ENCODE measurements at places on chromosomes 7 and 10.

DNA sequence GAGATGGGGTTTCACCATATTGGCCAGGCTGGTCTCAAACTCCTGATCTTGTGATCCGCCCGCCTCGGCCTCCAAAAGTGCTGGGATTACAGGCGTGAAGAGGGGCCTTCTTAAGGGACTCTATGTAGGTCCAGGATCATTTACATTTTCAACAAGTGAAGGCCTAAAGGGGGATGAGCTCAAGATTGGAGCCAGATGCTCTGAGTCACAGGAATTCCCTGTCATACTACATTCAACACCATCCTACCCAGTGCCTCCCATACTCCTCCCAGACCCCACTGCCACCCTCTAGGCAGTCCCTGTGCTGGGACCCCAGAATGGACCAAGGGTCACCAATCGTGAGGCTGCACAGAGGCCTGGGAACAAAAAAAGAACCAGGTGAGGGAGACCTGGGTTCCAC, 29.9 kb downstream of the CYTH3 start:
- DNase-seq: no peak

GRCh38 chr10:80392250-80392649, 16.1 kb upstream of the PRXL2A start:
- DNase-seq: no peak

GRCh38 chr10:69413221-69413865, 3.4 kb downstream of the TACR2 start:
- peak; percentile 15 for DNase-seq

- DNase-seq: no peak
These were observed 98.3 kb upstream of the AGK start for GRCh38 chr7:141452911-141453310.

- DNase-seq: no peak
These were observed 117.1 kb downstream of the LCOR start for GRCh38 chr10:96949039-96949683.

DNA sequence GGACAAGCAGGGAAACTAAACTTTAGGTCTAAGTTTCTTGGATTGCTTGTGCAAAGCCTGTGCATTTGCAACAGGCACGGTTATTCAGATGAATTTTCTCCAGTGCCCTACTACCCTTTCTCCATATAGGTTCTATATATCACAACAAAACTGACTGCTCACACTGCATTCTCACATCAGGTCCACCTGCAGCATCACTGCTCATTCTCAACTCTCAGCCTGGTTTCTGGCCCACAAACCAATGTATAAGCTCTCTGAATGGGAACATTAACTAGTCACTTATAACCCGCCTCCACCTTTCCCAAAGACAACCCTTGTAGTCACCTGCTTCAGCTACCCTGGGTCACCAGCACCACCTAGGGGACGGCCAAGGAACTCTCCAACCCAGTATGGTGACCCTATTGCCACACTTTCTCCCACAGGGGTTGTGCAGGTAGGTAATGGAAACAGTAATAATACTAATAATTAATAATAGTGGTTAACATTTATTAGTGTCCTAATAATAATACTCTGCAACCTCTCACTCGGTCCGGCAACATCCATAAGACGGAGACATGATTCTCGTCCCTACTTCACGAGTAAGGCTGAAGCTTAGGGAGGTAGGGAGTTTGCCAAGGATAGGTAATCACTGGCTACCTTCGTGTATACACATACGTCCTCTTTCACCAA, 97.3 kb downstream of the CLEC2L start:
- DNase-seq: no peak

GRCh38 chr10:15067154-15067553, 21.4 kb downstream of the ACBD7 start:
- DNase-seq: no peak

DNA sequence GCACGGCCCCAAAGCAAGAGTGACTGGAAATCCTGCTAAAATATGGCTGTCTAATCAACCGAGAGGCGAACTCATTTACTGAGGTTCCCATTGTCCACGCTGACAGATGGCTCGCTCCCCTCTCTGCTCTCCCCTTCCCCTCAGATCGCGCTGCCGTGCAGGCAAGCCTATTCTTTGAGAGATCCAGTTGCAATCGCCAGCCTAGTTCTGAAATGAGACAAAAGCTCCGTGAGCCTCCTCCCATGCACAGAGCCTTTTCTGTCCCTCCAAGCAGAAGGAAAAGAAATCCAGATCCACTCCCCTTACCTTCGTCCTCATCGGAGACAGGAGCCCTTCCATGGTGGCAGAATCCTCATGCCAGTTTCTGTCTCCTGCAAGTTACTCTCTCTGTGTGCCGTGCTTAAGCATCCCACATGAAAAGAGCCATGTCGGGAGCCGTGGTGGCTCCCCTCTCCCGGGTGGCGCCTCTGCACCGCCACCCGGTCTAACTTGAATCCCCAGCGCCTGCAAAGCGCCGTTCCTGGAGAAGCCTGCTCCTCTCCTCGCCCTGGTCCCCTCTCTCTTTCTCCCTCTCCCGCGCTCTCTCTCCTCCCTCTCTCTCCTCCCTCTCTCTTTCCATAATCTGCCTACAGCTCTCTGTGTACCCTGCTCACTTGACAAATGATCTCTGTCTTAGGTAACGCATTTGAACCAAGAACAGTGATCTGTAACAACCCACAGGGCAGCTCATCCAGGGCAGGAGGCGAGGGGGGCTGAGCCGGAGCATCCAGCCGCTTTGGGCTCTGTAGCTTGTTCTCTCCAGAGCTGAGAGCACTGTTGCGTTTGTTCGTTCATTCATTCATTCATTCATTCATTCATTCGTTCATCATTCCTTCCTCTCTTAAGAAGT, 156.8 kb downstream of the FRMD4A start:
- no peak for DNase-seq

DNA sequence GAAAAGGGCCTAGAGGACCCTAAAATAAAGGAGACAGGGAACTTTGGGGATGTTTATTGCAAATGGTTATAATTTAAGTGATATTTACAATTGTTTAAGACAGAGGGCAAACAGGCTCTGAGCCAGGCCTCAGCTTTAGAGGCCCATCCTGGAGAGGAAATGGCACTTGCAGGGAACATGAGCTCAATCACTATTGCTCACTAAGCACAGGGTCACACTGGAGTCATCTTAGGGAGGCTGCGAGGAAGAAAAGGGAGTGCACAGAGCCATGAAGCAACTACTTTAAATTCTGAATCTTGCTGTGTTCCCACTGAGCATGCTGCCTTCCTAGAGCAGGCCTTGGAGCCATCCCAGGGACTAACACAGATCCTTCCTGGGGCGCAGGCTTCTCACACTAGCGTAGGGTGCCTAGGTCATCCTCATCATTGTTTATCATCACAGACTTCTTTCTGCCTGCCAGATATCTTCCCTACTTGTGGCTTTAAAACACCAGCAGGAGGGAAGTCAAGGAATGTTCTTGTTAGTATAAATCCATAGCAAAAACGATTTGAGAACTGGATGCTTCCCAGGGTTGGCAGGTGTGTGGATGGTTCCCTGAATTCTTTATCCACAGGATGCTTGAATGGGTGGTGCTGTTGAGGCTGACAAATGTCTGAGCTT, 12.7 kb upstream of the DNAJB12 start:
- DNase-seq: no peak

DNA sequence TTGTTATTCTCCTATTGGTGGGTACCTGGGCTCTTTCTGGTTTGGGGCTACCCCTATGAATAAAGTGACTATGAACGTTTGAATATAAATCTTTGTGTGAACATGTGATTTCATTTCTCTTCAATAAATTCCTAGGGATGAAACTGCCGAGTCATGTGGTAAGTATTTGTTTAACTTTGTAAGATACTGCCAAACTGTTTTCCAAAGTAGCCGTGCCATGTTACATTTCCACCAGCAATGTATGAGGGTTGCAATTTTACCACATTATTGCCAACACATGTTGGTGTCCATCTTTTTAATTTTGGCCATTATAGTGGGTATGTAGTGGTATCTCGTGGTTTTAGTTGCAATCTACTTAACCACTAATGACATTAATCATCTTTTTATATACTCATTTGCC, 94.7 kb downstream of the ZNRF2 start:
- no peak for DNase-seq

- no peak for DNase-seq
These were observed 338 bp downstream of the ATP6V0E2 start for GRCh38 chr7:149873970-149874643.

GRCh38 chr7:108492742-108493141, 33.2 kb downstream of the PNPLA8 start:
- DNase-seq: no peak

DNA sequence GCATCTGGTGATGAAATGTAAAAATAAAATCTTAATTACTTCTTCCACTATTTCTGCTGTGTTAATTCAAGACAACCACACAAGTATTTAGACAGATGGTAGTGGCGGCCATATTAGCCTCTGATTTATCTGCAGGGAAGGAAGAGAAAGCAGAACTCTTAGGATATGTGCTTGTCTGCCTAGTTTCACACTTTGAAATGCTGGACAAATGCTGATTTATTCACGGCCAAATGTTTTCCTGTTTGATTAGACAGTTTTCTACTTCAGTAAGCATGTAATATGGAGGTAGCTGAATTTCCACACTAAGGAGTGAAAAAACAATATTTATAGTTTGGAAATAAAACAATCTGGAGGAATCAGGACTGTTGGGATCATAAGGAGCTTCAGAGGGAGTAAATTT, 158.1 kb downstream of the AGMO start:
- DNase-seq: no peak

- no peak for DNase-seq
These were observed 208.2 kb downstream of the WDR11 start for GRCh38 chr10:121059351-121059750.

- DNase-seq: no peak
These were observed 926.6 kb upstream of the MBL2 start for GRCh38 chr10:53699231-53699630.

DNA sequence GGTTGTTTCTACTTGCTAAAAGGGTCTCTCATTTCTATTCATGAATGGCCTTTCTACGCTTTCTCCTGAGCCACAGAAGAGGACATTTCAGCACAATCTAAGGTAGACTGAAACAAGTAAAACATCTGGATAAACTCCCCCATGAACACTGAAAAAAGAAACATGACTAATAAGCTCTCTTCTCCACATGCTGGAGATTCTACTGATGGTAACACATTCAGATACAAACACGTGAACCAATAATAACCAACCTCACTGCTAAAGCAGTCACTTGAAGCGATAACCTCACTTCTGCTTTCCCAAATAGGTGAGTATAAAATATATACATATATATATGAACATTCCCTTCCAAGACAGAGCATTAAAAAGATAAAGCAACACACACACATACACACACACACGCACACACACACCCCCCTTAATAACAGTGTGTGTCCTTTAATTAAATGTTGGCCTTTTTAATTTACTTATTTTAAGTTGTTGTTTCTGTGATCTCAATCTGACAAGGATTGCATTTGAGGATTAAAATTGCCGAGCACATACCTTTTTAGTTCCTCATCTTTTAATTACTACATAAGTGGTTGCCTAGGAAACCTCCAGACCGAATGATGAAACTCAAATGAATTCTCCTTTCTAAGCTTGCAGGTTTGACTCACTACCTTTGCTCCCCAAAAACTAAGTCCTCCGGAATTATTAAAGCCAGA, 292.4 kb upstream of the KLF14 start:
- DNase-seq: no peak

DNA sequence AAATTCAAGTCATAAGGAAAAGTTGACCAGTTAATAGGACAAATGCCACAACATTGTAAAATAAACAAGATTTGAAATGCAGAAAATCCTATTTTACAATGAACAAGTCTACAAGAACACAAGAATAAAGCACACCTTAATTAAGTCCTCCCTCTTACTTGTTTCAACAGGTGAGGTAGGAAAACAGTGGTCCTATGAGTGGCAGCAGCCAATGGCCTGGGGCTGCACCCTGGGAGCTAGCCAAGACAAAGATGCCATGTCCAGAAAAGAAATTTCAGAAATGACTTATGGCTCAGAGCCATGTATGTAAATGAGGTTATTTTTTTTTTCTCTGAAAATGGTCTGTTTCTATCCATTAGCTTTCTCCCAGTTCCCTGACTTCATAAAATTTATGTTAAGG, 14.3 kb downstream of the KLLN start:
- DNase-seq: no peak

GRCh38 chr7:116024826-116025809, 5.4 kb downstream of the TFEC start:
- no peak for DNase-seq
